ENCODE measurements at places on chromosomes 4 and X.

DNA sequence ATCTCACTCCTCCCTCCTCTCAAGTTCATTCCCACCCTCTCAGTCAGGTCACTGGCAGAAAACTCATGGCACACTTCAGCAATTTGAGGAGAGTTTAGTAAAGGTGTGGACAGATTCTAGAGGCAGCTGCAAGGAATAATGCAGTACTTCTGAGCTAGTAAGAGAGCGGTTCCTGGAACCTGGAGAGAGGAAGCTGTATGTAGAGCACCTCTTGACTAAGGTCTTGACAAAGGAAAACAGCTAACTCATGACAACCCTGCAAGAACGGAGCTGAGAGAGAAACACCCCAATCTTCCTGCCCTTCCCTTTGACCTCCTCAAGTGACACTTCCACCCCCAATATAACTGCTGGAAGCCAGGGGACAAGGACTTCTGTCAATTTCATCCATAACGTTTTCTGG is 9.6 kb upstream of the KLHL8 start:
- DNase-seq = no peak

DNA sequence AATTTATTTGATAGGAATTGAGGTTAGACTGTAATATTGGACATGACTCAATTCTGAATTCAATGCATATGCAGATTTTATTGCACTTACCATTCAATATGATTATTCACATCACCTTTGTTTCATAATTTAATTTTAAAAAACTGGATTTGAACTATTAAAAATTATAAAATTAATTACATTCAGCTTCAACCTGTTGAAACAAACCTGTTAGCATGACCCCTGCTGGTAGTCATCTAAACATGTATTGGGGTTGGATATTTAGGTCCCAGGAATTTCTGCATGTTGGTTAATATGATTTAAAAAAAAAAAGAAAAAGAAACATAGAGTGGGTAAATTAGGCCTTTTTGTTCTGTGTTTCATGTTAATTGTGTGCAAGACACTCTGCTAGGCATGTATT is 85.9 kb downstream of the ARSJ start:
- no peak for DNase-seq

GRCh38 chr4:7156761-7157488 is 35.4 kb upstream of the SORCS2 start:
- no peak for DNase-seq

DNA sequence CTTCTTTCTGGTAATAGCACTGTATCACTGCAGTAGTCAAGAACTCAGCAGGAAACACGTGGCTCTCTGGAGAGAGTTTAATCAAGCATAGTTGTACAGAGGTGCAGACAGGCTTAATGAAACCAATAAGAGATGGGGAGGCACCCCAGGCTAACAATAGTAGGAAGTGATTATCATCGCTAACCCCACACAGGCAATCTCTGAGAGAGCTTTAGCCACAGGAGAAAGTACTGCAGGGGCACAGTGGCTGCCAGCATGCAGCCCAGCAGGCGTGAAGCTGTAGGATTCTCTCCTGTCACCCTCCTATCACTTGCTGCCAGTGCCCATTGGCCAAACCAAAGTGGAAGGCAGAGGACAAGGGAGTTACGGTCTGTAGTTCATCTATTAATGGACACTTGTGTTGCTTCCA is 450.0 kb upstream of the RASGEF1B start:
- no peak for DNase-seq

DNA sequence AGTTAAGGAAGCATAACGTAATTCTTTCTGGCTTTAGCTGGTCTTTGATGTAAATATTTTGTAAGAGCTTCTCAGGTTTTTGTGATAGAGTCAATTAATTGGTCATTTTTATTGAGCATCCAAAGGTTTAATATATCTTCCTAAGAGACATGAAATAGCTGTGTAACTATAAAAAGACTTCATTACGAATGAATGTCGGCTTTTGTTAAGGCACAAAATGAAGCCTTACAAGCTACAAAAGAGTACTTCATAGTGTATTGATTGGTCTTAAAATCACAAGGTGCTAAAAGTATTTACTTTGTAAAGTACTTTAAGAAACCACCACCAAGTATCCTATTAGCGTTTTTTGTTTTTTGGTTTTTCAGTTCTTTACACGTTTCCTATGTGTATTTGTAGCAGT is 104.2 kb downstream of the CEP135 start:
- DNase-seq = no peak

- DNase-seq = no peak
These were observed 189.6 kb downstream of the FRMPD4 start for GRCh38 chrX:12327836-12328235.

Data from NCI-H510A treated with DMSO at 0.1 percent for 48 hours (cell line).